Progenitor cell of endocrine pancreas (in vitro differentiated cells): ENCODE measurements at places on chromosomes 5 and 9. TPM values are rescaled to one million over a fixed set of nuclear protein-coding genes. Genes with fewer than 3 reads are reported as not detected.

DNM1 gene
- 34.1 and 38.0 TPM in 2 replicates for total RNA-seq

SH3RF2 gene
- total RNA-seq, result 16.7 and 17.6 TPM in 2 replicates

TAF11L8 gene
- not detected in 2 replicates for total RNA-seq

SERINC5 gene
- 174 and 198 TPM in 2 replicates for total RNA-seq

SEMA5A gene
- total RNA-seq, result 4.0 and 4.3 TPM in 2 replicates

SHOC1 gene
- not detected in 2 replicates for total RNA-seq

PCDHGC5 gene
- 1.2 and 1.3 TPM in 2 replicates for total RNA-seq

ANGPTL2 gene
- total RNA-seq, result 4.7 and 5.3 TPM in 2 replicates

FBXW11 gene
- total RNA-seq, result 61.2 and 63.5 TPM in 2 replicates

FUT7 gene
- not detected in 2 replicates for total RNA-seq

STPG3 gene
- not detected in 2 replicates for total RNA-seq

NRG2 gene
- 4.8 and 5.5 TPM in 2 replicates for total RNA-seq

REXO4 gene
- 30.3 and 30.9 TPM in 2 replicates for total RNA-seq

DRD1 gene
- not detected in 2 replicates for total RNA-seq

PRLR gene
- total RNA-seq, result 5.7 and 7.6 TPM in 2 replicates

OTP gene
- total RNA-seq, result not detected in 2 replicates
